Naive thymus-derived CD8-positive, alpha-beta T cell (primary cell): ENCODE measurements at places on chromosomes 5 and 9. TPM values are rescaled to one million over a fixed set of nuclear protein-coding genes. Genes with fewer than 3 reads are reported as not detected.

- DNase-seq: no peak
Observed at GRCh38 chr9:21833090-21833801, 30.8 kb downstream of the MTAP start.

DNA sequence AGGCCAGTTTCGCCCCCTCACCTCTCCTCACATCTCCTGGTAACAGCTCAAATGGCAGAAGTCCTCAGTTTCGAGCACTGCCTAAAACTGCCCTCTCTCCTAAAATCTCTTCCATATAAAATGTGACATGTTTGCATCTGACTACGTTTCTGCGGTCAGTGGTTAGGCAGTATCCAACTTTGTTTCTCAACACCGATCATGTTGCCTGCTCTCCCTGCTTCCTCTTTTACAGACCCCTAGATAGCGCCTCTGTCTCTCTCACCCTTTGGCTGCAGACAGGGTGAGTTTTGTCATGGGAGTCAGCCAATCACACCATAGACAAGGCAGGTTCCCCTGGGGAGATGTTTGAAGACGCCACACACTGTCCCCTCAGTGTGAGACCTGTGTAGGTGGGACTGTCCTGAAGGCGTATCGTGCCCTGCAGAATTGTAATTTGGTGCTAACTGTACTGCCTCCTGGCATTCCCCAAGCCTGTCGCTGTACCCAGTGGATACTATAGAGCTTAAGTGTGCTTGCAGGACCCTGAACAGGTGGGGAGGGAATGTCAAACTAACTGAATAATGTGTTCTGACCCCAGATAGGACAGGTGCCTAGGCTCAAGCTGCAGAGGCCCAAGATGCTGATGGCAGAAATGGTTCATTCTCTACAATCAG lies 1.1 kb downstream of the HEXB start:
- DNase-seq: no peak

The FBN2 gene
- 0.08 TPM for total RNA-seq

The SLC36A2 gene
- not detected for total RNA-seq
